Left lung (tissue), 14 donors: ENCODE measurements at places on chromosomes 7 and 10. TPM values are rescaled to one million over a fixed set of nuclear protein-coding genes. Genes with fewer than 3 reads are reported as not detected.

ALOX5 gene
- 1.8 TPM for polyA plus RNA-seq

CLCN1 gene
- polyA plus RNA-seq: not detected

ZNF736 gene
- polyA plus RNA-seq: 20.4 TPM

ZC3HAV1L gene
- polyA plus RNA-seq: 25.1 TPM

- no peak for DNase-seq
These were observed 79.6 kb downstream of the ZNF22 start for GRCh38 chr10:45080331-45080730.

DNA sequence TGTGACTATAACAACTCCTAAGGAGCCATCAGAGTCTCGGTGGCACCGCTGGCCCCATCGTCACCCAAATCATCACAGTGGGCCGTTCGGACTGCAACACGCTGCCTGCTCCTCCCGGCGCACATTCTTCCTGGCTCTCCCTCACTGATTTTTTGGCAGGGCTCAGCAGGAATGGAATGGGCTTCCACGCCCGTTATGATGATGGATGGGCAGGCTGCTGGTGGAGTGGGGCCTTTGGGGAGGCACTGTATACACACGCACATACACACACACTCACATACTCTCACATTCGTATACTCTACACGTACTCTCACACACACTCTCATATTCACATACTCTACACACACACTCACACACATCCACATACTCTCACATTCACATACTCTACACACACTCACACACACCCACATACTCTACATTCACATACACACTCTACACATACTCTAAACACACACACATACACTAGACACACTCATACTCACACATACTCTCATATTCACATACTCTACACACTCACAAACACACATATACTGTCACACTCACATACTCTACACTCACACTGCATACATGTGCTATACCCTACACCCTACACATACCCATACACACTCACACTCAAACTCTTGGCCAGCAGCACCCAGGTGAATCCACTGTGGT is 99.8 kb downstream of the KCNMA1 start:
- DNase-seq: peak; percentile 26

DNA sequence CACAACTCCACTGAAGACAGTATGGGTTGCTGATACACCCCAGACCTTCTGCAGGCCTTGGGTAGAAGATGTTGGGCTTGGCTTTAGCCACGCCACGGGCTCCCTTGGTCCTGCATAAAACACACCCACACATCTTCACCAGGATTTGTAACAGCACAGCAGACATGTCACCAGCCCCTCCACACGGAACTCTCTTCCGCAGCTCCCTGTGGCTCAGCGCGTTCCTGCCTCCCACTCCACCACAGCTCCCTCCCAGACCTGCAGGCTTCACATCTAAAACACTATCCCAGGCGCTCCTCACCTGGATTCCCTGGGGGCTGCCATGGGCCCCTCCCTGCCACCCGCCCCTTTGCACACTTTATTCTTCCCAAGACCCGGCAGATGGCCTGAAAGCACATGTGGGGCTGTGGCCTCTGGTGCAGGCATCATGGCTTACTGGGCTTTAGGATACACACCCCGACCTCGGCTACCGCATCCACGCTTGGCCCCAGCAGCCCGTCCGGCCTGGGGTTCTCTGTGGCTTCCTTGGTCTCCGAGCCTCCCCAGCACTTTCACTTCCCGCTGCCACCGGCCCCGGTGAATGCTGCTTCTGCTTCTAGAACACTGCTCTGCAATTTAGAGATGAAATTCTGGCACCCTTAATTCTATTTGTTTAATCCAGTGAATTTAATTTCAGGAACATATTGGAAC is 432.9 kb downstream of the DNAJB6 start:
- DNase-seq: no peak

DNA sequence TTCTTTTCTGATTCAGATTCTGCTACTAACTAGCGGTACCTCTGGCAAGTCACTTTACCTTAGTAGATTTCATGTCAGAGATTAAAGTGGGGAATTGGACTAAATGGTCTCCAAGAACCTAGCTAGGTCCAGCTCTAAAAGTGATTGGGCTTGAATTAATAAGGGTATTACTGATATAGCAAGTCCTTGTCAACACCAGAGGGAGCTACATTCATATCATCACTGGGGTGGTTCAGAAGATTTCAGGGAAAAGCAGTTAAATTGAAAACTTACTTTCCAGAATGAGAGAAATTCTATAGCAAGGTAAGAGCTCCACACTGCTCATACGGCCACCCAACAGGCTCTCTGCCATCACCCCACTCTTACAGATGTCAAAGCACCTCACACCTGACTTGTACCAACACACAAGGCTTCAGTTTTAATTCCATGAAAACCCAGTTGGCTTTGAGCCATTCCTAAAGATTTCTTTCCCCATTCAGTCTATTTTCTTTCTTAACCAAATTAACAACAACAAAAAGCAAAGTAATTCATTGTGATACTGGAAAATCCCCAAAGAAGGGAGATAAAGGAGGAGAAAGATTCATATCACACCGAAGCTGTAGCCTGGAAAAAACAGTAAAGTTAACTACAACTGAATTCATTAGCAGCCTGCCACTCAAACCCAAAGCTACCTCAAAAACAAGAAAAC is 38.0 kb upstream of the SPOCK2 start:
- DNase-seq: no peak

- DNase-seq: no peak
These were observed 80.5 kb downstream of the C10orf105 start for GRCh38 chr10:71638822-71639719.

DNA sequence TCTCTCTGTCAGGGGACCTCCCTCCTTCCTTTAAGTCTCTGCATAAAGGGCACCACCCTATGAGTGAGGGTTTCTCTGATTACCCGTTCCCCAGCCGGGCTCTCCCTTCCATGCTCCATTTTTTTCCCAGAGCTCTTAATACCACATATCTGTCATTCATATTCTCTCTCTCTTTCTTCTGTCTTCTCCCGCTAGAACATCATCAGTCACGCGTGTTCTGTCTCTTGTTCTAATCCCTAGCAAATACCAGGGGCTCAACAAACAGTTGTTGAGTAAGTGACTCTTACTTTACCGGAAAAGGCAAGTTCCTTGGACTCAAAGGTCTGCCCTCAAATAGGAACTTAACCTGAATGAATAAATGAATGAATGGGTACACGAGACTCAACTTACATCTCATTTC is 68.5 kb downstream of the RSU1 start:
- no peak for DNase-seq

DNA sequence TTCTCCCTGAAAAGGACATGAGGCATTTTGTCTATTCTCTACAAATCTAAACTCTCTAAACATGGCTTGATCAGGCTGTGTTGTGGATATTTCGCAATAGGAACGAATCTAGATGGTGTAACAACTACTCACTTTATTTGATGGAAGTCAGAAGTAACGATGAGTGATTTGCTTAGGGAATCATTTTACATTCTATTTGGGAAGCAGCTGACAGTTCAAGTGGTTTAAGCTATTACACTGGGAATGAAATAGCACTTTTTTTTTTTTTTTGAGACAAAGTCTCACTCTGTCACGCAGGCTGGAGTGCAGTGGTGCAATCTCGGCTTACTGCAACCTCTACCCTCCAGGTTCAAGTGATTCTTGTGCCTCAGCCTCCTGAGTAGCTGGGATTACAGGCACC is 44.1 kb downstream of the NPY start:
- peak; percentile 38 for DNase-seq

DNA sequence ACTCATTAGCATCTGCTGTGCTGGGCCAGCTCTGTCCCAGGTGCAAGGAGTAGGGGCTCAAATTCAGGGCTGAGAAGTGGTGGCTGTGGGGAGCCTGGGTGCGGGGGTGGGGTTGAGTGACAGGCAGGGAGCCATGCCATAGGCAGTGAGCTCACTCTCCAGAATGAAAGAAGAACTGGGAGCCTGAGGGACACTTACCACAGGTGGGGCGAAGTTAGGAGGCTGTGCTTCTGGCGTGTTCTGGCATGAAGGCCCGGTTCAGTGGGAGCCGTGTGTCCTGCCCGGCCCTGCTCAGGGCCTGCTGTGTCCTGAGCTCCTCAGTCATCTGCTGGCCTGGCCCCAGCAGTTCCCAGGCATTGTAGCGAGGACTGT is 62.5 kb downstream of the MKI67 start:
- DNase-seq: no peak

DNA sequence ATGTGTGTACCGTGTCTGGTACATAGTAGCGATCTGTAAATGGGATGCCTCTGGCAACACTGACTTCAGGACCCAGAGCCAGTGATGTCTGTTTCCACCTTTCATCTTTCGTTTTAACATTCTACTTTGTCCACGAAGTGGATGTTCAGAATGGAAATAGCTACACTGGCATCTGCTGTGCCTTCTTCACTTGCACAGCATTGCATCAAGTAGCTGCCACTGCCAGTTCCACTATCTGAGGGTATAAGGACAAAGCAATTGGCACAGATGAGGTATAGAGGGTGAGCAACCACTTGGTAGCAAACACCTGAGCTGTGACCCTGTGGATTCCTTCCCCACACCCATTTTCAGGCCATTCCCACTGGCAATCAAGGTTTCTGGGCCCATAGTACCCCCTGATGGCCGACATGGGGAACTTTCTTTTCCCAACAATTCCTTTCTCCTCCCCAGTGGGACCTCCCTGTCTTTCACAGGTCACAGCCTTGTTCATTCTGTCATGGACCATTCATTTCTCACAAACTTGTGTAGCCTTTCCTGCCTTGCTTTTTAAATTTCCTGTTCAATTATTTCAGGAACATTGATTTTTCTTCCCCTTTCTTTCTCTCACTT is 4.0 kb downstream of the ITGA8 start:
- DNase-seq: no peak

- no peak for DNase-seq
These were observed 256.9 kb downstream of the MDFIC start for GRCh38 chr7:115178835-115179234.

DNA sequence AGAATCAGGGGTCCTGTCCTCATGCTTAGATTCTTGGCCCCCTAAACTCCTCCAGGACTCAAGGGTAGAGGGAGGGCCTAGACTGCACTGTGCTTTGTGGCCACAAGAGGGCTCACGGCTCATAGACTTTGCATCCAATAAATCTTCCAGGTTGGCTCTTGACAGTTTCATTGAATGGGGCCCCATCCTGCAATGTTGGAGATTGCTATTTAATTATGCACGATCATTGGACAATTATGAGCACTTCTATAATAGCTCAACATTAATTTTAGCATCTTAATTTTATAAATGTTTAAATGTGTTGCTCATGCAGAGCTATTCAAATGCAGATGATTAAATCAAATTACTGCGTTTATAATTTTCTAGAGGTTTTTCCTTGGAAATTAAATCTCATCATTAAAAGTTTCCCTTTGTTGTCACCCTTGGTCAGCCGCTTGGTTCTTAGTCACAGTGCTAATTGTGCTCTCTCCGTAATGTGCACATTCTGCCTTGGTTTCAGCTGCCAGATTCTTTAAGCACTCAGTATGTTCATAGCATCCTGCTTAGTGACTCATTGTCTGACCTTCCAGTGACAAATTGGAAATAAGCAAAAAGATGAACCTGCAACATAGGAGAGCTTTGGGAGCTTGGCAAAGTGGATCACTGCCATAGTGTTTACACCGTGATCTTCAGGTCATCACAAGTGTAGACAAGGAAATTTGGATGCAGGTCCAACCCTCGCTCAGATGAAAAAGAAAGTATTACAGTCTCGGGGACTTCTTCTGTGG is 33.4 kb upstream of the PLPP4 start:
- DNase-seq: no peak
